ENCODE measurements at places on chromosomes 6 and 20.

GRCh38 chr20:30892541-30893345 is 364.7 kb upstream of the DEFB115 start:
- DNase-seq = no peak

- no peak for DNase-seq
These were observed 1.3 kb upstream of the PTK6 start for GRCh38 chr20:63538204-63539091.

DNA sequence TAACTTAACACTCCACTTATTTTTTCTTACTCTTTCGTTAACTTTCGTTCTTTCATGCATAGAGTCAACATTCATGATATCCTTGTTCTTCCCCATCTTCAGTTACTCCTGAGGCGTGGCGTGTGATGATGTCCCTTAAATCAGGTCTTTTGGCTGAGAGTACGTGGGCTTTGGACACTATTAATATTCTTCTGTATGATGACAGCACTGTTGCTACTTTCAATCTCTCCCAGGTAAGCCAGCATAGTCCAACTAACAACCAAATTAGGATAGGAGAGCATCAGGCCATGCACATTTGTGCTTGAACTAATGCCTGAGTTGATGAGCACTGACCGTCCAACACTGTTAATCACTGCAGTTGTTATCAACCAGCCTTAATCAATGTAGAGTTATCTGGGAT is 119.6 kb downstream of the TMEM242 start:
- no peak for DNase-seq

DNA sequence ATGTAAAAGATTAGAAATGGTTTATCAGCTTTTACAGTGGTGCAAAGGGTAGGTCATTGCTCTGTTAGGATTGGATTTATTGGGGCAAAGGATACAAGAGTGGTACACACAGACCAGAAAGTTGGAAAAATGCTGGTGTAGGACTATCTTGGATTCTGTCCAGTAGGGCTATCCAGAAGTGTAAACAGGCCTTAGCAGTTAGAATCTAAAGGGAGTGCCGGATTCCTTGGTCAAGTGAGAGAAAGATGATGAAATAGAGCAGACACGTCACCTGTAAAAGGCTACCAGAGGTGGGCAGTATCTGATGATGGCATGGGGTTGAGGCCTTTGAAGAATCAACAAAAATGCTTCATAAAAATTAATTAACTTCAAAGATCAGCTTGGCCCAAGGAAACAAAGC is 975.9 kb downstream of the KIF16B start:
- DNase-seq = no peak

GRCh38 chr6:136134268-136134667 is 115.8 kb downstream of the MTFR2 start:
- DNase-seq = no peak

DNA sequence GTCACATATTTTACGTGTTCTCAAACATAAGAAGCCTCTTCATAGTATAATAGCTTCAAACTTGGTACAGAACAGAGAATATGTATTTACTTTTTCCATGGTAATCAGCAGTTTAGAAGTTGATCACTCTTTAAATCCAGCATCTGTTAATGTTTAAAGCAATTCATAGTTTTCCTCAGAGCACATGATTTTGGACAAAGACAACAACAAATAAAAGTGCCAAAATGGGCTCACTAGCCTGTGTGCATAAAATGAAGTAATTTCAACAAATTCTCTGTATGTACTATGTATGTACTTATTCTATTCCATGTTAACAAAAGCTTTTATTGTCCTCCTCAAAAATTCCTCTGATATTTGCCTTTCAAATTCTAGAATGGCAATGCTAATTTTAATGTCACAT is 38.1 kb upstream of the UST start:
- no peak for DNase-seq

DNA sequence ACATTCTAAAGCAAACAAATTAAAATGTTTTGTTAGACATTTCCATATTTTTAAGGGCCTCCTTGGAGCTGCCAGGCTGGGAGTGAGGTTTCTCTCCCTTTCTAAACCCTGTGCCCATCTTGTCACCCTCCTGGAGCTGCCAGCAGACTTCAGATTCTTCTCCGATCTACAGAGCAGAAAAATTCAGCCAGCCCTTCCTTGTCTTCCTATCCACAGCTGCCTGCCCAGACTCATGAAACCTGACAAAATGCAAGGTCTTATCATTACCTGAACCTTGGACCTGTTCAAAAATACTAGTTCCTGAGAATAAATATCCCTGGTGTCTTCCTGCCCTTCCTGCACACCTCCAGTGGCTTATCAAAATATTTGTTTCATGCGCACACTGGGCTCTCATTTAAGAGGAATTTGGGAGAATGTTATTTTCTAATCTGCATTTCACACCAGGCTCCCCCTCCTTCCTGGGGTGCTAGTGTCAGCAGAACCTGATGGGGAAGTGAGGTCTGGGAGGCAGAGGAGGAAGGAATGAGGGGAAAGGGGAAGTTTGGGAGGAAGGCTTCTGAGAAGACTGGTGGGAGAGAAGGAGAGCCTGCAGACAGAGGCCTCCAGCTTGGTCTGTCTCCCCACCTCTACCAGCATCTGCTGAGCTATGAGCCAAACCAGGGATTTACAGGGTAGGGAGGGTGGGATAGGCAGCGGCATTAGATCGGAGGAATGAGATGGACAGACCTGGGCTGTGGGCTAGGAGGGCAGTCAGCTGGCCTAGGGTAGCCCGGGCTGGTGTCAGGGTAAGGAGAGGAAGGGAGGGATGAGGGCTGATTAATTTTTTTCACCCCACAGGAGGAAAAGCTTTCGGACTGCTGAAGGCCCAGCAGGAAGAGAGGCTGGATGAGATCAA is at the start of gene AIF1:
TSS of gene AIF1 (plus strand) at position 551 of the 895 bp plus-strand sequence. CDS start at position 647, 96 bp downstream.
- DNase-seq = peak; percentile 79

- DNase-seq = peak; percentile 78
These were observed 17.2 kb upstream of the HCK start for GRCh38 chr20:32034581-32035425.

DNA sequence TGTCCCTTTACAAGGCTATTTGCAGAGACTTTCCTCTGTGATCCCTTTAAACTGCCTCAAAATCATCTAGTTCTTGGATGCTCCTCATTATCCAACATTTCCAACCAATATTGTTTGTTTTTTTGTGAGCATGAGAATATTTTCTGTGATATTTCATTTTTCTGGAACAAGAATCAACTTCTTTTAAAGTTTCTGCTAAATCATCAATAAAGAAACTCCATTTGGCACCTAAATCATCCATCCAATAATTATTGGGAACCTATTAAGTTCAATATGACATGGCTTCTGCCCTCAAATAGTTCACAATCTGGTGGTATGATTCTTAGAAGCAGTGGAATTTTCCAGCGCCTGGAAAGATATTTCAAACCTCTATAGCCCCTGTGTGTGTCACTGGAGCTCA is 207.6 kb downstream of the ISM1 start:
- DNase-seq = no peak

GRCh38 chr6:25902071-25902470 is 28.0 kb upstream of the SLC17A3 start:
- DNase-seq = no peak

GRCh38 chr20:33689973-33690372 is 3.8 kb upstream of the E2F1 start:
- no peak for DNase-seq

- DNase-seq = no peak
These were observed 46.3 kb upstream of the RPS6KA2 start for GRCh38 chr6:166673309-166673708.

- no peak for DNase-seq
These were observed 217.4 kb upstream of the ECI2 start for GRCh38 chr6:4352731-4353130.

DNA sequence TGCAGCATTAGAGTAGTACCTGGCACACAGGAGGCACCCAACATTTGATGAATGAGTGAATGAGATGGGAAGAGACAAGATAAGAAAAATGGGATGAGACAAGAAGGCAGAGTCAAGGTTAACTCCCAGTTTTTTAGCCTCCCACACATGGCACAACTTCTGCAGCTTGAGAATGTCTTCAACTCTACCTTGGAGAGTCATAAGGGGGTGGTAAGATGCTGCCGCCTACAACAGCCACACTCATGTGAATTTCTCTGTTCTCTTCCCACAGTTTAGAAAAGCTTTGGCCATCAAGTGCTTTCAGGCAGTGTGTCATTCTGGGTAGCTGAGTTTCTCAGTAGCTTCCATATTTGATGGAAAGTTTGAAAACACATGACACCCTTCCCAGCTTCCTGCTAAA is 19.5 kb upstream of the GPR6 start:
- DNase-seq = no peak

DNA sequence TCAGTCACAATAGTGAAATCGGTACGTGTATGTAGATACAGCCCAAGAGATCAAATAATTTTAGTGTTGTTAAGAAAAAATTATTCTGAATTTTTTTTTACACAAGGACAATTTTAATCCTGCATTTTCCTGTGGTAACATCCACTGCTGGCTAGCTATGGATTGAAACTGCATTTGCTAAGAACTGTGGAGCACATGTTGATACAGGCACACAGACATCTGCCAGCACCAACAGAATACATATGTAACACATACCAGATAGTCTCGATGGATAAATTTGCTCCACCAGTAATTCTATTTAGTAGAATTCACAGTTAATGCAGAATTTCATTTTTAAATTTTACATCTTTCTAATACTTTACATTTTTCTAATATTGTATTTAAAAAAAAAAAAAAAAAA is 2.2 kb downstream of the ASIP start:
- no peak for DNase-seq

DNA sequence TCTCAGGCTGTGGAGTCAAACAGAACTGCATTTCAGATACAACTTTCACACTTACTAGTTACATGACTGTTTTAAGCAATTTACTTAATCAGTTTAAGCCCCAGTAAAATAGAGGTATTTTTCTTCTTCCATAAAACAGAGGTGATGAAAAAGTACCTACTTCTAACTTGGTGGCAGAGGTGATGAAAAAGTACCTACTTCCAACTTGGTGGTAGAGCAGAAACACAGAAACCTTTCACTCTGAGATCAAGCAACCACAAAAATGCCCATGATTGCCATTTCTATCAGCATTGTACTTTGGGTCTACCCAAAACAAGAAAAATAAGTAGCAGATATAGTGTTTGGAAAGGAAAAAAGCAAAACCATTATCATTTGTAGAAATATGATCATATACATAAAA is 148.7 kb downstream of the OPRM1 start:
- no peak for DNase-seq

DNA sequence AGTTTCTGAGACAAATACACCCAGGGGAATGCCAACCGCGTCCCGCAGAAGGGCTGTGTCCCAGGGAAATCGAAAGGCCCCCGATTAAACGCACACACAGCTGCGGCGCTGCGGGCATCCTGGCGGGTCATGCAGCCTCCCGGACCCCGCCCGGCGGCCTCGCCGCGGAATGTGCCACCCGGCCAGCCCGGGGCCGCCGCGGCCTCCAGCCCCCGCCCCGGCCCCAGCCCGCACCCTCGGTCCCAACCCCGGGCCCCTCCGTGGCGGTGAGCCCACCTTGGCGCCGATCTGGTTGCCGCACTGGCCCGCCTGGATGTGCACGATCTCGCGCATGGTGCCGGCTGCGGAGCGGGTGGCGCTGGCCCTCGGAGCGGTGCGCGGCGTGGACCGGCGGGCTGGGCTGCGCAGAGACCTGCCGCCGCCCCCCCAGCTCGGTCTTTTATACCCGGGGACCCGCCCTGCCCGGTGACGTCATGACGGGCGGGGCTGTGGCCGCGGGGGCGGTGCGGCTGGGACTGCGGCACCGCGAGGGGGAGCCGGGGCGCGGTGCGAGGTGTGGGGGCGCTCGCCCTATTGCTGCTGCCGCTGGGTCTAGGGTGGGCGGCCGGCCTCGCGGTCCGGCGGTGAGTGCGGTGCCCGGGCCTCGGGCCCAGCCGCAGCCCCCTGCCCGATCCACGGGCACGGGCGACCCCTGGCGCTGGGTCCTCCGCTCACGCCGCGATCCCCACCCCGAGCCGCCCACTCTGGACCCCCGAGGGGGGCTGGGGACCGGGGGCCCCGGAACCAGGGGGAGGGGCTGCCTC is at the start of gene TUBB2A:
TSS of gene TUBB2A (minus strand) at position 414 of the 803 bp plus-strand sequence. CDS start at position 333, 81 bp downstream.
- peak; percentile 93 for DNase-seq

- DNase-seq = no peak
These were observed 90.3 kb downstream of the TCP11 start for GRCh38 chr6:35050757-35051330.

- DNase-seq = no peak
These were observed 8.5 kb upstream of the SDCBP2 start for GRCh38 chr20:1337441-1337840.

- no peak for DNase-seq
These were observed 10.1 kb downstream of the MTCH1 start for GRCh38 chr6:36976007-36976264.

DNA sequence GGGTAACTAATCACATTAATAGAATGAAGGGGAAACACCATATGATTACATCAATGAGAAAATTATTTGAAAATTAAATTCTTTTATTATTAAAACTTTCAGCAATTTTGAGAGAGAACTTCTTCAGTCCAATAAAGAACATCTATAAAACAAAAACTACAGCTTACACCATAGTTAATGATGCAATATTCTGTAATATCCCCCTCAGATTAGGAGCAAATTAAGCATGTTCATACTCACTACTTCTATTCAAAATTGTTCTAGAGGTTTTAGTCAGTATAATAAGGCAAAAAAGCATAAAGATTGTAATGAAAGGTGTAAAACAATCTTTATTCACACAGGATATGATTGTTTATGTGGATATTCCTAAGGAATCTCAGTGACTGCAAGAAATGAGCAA is 465.4 kb downstream of the CD109 start:
- no peak for DNase-seq

- DNase-seq = no peak
These were observed 32.1 kb downstream of the SF3B5 start for GRCh38 chr6:144063246-144063743.

DNA sequence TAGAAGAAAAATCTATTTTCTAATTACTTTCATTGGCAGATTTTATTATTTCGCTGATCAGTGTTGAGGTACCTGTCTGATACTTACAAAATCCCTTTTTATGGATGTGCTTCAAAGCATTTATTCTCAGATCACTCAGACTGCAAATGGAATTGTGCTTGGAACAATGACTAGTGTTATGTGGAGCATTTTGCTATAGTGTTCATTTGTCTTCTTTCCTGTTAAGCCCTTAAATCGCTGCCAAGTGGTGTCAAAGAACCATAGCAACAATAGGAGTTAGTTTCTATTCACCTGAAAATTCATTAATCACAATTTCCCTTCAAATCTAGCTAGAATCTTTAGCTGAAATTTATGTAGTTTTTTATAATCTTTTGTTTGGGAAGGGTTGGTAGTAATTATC is 29.8 kb downstream of the SMPDL3A start:
- DNase-seq = no peak

DNA sequence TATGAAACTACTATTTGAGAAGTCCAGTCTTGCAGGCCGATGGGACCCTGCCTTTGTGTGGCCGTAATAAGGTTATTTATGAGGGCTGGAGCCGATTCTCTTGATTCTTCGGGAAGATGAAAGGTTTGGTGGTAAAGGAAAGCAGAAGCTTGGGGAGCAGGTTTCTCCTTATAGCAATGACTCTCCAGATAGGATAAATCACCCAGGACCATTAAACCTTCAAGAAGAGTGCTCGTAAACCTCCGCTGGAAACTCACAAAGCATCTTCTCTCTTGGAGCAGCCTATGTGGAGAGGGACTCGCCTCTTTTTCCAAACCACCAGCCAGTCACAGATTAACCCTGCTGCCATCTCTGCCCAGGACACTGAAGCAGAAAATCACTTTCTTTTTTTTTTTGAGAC is 69.6 kb upstream of the SALL4 start:
- DNase-seq = no peak

- DNase-seq = no peak
These were observed 307.5 kb upstream of the SULF2 start for GRCh38 chr20:48092596-48093280.

GRCh38 chr20:35523298-35523888 is 6.1 kb downstream of the C20orf173 start:
- no peak for DNase-seq
